Stimulated activated CD8-positive, alpha-beta memory T cell treated with anti-CD3 and anti-CD28 coated beads, Interleukin-7, amount 100 ng/mL, for 24 hours (primary cell): ENCODE measurements at places on chromosomes 16 and 17.
A peak's percentile ranks its signal among the peaks of the same experiment; 100 is the strongest.

GRCh38 chr17:77892031-77892430, 66.5 kb upstream of the TNRC6C start:
- DNase-seq = no peak

GRCh38 chr16:2704166-2704982, 15.7 kb downstream of the PRSS27 start:
- DNase-seq = no peak

- DNase-seq = no peak
Observed at GRCh38 chr17:79978548-79978855, 57.2 kb downstream of the TBC1D16 start.

- no peak for DNase-seq
Observed at GRCh38 chr16:62277942-62278341, 241.7 kb upstream of the CDH8 start.

DNA sequence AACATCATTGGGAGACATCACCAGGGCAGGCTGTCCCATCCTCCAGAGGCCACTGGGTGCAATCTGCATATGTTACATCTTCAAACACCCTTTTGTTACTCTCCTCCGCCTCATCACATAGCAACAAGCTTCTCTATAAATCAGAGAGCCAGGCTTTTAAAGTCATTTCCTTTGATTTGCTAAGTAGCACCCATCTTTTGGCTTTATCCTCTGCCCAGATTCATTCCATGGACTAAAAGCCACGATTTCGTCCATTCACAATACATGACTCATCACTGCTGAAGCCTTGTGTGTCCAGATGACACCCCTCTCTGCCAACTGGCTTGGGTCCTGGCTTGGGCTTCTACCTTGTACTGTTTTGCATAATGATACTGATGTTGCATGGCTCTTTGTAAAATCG, 2.0 kb upstream of the KRT38 start:
- no peak for DNase-seq

GRCh38 chr17:4247361-4247970, 16.3 kb downstream of the ANKFY1 start:
- no peak for DNase-seq

DNA sequence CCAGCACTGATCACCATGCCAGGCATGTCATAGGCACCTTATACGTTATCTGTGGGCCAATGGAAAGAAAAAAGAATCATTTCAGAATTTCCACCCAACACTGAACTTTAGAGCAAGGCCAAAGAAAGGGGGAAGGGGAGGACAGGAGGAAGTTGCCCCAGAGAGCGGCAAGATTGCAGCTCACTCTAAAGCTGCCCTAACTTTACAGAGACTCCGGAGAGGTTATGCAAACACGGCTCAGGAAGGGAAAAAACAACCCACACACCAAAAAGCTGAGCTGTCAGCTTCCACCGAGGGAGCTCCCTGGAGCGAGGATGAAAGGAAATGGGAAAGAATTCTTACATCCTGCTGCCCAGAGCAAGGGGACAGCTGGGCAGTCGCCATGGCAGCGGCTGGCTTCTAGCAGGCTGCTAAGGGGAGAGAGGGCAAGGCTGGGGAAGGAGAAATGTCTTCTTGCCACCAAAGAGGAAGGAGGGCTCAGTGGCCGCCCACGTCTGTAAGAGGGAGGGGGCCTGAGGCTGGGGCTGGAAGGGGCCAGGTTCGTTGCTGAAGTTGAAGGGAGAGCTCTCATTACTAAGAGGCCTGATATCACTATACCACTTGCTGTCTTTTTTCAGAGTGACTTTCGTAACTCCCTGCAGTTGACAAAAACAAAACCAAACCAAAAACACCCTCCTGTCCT, 18.2 kb downstream of the COTL1 start:
- DNase-seq = no peak

DNA sequence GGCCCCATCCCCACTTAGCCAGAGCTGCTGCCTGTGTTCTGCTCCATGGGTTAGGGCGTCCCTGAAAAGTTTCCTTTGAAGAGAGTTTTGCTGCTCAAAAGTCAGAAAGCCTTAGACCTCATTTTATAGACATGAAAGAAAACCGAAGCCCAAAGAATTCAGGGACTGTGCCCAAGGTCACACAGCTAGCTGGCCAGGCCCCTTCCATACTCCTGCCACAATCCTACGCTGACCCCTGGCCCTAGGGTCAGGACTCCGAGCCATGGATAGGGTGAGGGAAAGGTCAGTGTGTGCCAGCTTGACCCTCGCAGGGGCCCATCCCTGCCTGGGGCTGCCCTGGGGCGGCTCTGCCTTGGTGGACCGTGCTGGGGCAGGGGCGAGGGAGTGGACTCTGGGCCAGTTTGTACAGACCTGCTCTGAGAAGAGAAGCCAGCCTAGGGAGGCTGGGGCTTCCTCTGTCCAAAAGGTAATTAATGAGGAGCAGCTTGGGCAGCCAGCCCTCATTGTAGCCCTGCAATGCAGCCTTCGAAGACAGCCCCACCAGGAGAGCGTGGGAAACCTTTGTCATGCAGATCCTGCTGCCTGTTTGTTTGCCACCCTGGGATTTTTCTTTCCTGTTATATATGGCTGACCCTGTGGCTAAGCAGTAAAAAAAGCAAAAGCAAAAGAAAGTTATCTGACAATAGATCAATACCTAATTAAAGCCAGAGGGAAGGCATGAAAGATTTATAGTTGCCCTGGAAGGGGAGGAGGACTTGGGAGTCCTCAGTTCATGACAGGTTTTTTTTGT, 37.4 kb downstream of the RHBDL3 start:
- no peak for DNase-seq

DNA sequence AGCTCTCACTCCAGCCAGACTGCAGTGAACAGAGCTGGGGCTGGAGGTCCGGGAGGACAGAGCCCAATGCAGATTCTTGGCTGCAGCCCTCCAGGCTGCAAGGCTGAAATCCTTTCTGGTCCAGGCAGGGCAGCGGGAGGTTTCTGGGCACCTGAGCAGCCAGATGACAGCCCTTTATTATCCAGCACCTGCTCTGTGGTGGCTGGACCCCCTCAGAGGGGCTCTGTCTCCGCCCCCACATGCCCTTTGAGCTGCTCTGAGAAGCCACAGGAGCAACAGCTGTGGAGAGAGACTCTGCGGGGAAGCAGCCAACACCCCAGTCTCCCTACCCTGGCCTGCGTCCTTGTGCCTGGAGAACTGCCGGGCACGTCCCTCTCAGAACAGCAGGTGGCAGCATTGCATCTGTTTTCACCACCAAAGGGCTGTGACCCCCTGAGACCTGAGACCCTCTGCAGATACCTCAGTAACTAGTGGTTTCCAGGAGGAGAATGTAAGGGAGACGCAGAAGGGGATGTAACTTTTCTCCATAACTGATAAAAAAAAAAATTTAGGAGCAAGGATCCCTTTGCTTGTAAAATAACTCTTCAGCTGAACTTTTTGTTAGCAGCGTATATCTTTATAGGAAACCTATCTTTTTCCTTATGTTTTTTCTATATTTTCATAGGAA, 3.7 kb upstream of the CNP start:
- DNase-seq = peak; percentile 43

DNA sequence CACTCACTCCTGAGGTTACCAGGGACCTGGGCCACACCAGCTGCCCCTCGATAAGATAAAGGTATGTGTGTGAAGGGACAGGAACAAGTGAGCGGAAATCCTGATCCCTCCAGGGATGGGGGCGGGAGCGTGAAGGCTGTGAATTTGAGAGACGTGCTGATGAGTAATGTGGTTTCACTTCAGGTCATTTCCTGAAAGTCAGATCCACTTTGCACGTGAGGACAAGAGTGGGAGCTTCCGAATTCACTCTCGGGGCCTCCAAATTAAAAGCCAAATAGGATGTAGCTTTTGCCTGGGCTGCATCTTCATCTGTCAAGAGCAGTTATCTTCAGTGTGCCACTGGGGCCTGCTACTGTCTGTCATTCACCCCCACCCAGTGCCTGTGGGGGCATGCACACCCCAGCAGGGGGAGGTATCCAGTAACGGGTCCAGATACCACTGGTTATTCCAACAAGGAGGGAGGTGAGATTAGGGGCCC, 87.4 kb upstream of the LHX1 start:
- DNase-seq = peak; percentile 16

DNA sequence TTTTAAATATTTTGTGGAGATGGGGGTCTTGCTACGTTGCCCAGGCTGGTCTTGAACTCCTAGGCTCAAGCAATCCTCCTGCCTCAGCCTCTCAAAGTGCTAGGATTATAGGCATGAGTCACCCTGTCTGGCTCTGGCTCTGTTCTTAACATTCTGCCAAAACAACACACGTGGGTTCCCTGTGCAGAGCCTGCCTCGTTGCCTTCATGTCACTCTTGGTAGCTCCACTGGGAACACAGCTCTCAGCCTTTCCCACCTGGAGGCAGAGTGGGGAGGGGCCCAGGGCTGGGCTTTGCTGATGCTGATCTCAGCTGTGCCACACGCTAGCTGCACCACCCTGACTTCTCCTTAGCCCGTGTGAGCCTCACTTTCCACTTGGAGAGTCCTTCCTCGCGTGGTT, 19.3 kb downstream of the CRISPLD2 start:
- no peak for DNase-seq

DNA sequence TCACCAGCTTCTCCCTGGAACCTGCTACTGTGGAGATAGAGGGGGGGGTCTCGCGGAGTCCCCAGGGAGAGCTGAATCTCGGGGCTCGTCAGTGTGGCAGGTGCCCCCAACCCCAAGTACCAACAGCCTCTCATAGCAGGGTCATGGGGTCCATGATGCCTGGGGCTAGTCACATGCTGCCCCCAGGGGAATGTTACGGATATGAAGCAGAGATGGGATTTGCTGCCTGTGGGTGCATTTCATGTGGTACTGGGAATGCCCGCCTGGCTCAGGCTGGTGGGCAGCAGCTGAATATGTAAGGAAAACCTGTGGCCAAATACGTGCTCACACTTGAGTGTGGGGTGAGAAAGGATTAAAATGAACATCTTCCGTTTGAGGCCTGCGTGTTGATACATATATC, 49.4 kb downstream of the MEAK7 start:
- no peak for DNase-seq

GRCh38 chr16:23523321-23523720, 13.0 kb upstream of the GGA2 start:
- DNase-seq = no peak

- DNase-seq = no peak
Observed at GRCh38 chr16:48542020-48542473, 67.9 kb downstream of the N4BP1 start.

- DNase-seq = no peak
Observed at GRCh38 chr16:58458606-58459343, 41.2 kb upstream of the NDRG4 start.

DNA sequence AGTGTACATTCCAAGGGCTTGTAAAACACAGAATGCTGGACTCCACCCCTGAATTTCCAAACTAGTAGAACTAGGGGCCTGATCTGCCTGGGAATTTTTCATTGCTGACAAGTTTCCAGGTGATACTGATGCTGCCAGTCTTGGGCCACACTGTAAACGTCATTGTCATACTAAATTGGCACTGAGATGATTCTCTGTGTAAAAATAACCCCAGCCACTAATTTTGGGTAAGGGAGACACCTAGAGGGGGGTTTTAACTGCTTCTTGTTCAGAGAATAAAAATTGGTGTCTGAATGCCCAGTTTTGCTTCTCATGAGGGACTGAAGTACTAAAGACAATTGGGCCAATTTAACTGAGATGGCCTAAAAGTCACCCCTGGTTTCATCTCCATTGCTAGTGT, 5.0 kb upstream of the CDH13 start:
- DNase-seq = no peak

GRCh38 chr17:73391331-73392265, 79.8 kb upstream of the CDC42EP4 start:
- no peak for DNase-seq

GRCh38 chr17:7403043-7403726, 712 bp downstream of the TMEM256 start:
- no peak for DNase-seq

DNA sequence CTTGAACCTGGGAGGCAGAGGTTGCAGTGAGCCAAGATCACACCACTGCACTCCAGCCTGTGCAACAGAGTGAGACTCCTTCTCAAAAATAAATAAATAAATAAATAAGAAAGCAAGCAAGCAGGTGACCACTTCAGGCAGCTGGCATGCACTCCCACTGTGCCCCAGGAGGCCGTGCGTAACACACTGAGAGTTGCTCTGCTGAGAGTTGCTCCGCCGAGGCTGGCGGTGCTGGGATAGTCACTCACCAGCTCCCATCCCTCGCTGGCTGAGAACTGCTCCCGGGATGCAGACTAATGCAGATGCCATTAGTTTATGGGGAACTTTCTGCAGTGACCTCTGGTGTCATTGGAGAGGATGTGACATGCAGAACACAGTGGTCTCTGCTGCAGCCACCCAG, 105.7 kb upstream of the PLCG2 start:
- DNase-seq = no peak

GRCh38 chr17:36938566-36939051, 1.3 kb downstream of the LHX1 start:
- DNase-seq = no peak

- no peak for DNase-seq
Observed at GRCh38 chr17:19670908-19671307, 22.4 kb downstream of the ALDH3A2 start.

DNA sequence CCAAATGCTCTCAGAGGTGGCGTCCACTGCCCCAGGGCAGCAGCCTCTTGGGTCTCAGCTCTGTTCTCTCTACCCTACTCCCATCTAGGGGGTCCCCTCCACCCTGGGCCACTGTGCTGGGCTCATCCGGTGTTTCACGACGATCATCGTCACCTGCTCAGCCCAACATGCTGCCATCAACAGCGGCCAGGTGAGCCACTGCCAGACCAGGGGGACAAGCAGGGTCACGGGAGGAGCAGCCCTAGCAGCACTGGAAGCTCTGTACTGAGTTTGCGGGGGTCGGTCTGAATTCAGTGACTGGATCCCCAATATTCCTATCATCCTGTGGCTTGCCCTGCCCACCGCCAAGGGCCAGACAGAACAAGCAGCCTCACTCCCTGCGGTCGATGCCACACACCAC, 16.0 kb downstream of the ALOX12B start:
- no peak for DNase-seq

DNA sequence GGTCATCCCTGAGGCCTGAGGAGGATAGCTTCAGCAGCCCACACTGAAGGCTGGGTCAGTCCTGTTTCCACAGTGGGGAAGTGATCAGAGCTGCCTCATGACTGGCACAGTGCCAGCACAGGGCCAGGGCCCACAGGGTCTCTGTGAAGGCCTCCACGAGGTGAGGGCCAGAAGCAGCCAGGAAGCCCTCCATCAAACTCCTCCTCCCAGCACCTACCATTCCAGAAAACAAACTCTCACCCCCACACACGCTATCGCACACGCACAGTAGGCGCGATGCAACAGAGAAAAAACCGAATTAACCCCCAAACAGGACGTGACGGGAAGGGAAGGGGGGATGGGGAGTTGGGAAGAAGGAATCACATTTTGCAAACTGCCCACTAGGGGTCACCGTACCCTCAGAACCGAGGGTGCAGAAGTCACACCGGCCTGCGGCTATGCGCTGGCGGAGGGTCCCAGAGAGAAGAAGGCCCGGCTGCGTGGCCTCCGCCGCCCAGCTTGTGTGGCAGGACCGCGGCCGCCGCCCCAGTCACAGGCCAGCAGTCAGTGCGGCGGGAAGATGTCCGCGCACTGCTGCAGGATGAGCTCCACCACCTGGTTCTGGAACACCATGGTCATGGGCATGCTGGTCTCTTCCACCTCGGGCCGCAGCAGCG, 37.6 kb downstream of the ARHGAP27 start:
- DNase-seq = peak; percentile 13

- no peak for DNase-seq
Observed at GRCh38 chr17:17872547-17873345, 36.0 kb upstream of the SREBF1 start.
